Midbrain (tissue), 1 donor: ENCODE measurements at places on chromosomes 1 and 21.

DNA sequence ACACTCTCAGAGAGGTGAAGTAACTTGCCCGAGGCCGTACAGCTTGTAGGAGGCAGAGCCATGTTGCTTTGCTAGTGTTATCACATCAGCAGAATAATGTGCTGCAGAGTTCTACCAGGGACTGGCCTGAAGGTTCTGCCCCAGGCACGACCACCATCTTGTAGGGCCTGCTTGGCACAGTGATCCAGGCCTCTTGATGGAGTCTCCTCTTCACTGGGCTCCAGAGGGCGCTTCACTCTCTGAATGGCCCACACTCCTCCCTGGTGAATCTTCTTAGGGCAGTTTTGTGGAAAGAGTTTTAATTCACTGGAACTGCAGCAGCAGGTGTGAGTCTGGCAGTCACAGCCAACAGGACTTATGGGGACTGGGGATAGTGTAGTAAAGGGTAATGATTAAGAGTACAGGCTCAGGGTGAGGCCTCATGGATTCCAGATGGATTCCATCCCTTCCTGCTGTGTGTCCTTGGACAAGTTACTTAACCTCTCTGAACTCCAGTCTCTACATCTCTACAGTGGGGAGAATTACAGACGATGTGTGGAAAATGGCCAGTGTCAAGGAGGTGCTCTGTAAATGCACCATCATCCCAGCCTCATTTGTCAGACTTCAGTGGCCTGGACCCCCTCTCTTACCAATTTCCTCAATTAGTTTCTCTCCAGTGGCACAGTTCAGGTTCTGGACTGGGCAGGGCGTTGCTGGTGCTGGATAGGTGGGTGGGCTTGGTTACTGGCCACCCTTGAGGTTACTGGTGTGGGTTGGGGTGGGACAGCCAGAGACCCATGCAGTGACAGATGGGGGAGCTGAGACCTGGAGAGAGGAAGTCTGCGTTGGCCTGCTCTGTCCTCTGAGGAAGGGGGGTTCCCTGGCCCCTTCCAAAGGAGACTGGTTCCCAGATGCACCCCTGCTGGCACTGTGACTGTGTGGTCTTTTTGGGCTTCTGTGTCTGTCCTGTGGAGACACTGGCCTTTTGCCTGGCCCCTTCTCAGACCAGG, 45.9 kb upstream of the CSF3R start:
- DNase-seq = no peak

DNA sequence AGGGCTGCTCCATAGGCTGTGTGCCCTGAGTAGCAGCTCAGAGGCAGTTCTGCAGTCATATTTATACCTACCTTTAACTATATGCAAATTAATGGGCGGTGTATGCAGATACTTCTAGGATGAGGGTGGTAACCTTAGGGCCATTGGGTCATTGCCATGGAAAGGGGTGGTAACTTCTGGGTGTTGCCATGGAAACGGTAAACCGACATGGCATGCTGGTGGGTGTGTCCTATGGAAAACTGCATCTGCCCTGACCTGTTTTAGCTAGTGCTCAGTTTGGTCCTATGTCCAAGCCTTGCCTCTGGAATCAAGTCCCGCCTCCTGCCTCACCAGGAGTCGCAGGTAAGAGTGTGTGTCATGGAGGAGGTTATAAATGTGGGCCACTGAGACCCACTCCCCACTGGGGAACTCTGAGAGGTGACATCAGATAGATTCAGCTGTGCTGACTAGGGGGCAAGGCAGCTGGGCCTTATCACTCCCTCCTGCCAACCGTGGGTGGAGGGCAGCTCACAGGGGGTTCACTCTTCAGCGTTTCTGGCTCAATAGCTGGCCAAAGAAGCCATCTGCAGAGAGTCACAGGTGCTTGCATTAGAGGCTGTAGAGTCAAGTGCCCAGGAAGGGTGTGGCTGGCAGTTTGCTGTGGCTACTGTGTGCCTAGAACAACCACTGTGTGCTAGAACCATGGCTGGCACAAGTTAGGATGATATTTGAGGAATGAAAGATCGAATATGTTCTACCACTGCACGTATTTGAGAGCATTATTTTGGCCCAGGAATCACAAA, 19.0 kb downstream of the BACE2 start:
- DNase-seq = no peak

DNA sequence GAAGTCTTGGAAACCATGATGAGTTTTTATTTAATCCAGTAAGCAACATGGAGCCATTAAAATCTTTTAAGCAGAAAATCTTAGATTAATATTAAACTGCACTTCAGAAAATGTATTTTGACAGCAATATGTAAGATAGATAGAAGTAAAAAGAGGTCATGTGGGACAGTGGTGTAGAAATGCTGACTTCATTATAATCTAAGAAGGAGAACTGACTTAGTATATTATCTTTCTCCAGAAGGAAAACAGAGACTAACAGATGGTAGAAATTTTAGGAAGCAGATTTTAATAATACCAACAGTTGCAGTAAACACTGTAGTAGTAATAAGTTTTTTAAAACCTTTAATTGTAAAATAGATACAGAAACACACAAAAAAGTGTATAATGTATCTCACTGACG, 272.9 kb downstream of the TPR start:
- DNase-seq = no peak

- DNase-seq = no peak
These were observed 20.4 kb upstream of the OR6N2 start for GRCh38 chr1:158801396-158801795.

- no peak for DNase-seq
These were observed 7.8 kb upstream of the TNFSF18 start for GRCh38 chr1:173058556-173058955.

DNA sequence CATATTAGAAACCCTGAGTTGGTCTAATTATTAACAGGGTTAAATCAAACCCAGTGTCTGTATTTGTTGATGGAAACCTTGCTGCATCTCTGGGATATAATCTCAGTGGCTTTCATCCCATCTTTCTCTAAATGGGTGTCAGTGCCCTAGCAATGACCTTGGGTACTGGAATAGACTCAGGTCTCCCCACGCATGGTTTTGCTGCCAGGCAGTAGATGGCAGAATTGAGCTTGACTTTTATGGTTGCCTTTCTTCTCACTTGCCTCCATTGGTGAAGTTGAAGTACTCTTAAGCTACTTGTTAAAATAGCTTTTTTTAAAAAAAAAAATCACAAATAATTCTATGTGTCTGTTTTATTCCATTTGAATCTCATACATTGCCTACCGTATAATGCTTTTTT, 81.8 kb upstream of the HMCN1 start:
- DNase-seq = no peak

DNA sequence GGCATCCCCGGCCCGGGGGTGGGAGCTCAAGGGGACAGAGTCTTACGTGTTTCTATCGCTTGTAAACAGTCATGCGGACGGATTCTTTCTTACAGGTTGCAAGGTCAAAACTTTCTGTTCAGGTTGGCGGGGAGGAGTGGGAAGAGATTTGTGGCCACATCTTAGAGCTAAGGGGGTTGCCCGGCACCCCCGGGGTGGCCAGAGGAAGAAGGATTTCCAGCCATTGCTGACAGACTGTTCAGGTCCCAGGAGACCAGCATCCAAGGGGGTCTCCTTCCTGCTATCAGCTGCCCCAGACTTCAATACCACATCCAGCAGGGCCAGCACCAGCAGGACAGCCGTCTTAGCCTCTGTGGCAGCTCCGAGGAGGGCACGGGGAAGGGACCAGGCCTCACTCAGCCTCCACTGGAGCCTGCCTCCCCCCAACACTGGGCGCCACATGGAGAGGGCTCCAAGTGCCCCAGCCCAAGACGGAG, 52.0 kb downstream of the KIF21B start:
- no peak for DNase-seq

DNA sequence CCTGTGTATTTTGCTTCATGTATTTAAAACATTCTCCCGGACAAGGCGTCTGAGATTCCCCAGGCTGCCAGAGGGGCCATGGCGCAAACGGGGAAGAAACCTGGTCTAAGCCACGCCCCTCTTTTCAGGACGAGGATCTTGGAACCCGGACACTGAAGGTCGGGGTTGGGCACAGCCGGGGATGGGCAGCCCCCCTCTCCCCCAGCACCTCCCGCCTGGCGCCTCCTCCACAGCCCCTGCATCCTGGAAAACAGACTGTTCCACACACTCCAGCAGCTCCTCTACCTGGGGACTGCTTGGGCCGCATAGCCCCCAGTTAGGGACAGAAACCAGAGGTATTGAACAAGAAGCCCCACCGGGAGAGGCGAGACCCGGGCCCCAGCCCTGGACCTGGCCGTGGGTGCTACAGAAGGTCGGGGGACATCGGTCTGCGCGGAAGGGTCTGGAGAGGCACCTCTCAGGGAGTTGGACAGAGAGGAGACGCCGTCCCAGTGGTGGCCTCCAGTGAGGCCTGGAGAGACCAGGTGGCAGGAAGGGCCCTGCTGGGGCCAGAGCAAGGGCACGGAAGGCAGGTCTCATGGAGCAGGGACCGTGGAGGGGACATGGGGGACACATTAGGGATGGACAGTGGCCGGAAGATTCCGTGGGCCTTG, 5.4 kb downstream of the TP73 start:
- no peak for DNase-seq

DNA sequence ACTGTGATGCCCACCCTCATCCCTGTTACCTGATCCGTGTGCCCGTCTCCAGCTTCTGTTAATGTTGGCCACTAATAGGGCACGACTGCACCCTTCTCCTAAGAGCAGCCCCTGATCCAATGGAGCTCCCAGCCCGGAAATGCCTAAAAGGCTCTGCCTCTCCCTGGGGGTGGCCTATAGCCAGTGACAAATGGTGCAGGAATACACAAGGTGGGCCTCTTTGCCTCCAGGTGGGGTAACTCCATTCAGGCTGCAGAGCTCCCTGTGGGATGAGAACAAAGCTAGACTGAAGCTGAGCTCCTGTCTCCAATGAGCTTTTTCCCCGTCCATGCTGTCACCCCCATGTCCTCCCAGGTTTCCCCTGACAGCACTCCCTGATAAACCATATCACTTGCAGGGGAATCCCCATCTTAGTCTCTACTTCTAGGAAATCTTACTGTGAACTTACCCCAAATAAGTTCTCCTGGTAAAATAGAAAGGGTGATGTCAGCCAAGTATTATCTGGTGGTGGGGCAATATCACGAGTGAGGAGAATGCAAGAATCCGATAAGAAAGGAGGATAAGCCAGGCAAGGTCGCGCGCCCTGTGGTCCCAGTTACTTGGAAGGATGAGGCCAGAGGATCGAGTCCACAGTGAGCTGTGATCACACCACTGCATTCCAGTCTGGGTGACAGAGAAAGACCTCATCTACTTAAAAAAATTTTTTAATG, 18.6 kb downstream of the S100A7A start:
- no peak for DNase-seq

DNA sequence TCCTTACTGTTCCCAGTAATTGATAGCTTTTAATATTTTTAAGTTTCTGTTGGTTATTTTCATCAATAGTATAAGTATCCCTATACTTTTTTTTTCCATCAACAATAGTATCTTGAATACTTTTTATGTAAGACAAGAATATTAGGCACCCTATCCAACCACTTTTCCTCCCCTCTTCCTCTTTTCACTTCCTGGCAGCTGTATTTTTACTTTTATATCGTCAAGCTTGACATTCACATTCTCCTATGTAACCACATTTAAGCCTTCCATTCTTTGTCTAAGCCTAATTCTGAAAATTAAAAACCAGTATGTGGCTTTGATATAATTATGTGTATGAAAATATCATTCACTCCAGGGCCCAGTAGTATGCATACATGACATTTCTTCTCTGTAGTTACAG, 9.3 kb downstream of the TMEM39B start:
- DNase-seq = no peak

- no peak for DNase-seq
These were observed 623 bp upstream of the BGLAP start for GRCh38 chr1:156241311-156241811.
